ENCODE measurements at places on chromosomes 1 and 21. TPM values are rescaled to one million over a fixed set of nuclear protein-coding genes. Genes with fewer than 3 reads are reported as not detected.

DNA sequence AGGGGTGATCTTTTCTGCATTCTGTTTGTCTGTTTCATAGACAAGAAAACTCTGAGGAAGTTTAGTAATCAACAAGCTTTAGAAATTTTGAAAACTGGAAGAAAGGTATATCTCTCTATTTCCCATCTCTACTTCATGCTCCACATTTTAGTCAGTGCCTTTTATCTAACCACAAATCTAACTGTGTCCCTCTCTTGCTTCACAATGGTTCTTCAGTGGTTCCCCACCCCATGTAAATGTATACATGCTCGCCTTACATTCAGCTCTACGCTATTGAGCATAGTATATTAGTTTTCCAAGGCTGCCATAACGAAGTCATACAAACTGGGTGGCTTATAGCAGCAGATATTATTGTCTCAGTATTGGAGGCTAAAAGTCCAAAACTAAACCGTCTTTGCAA lies 14.4 kb upstream of the SAMSN1 start:
- DNase-seq = no peak

GRCh38 chr1:100506217-100506616 lies 31.7 kb upstream of the GPR88 start:
- DNase-seq = peak; percentile 16

GRCh38 chr1:14366091-14367018 lies 232.1 kb upstream of the KAZN start:
- peak; percentile 44 for DNase-seq

- DNase-seq = no peak
Measured at GRCh38 chr1:94617957-94618739, 76.6 kb upstream of the F3 start.

OR2T33 gene
- total RNA-seq = not detected

PCBP3 gene
- total RNA-seq = 1.5 TPM

DNA sequence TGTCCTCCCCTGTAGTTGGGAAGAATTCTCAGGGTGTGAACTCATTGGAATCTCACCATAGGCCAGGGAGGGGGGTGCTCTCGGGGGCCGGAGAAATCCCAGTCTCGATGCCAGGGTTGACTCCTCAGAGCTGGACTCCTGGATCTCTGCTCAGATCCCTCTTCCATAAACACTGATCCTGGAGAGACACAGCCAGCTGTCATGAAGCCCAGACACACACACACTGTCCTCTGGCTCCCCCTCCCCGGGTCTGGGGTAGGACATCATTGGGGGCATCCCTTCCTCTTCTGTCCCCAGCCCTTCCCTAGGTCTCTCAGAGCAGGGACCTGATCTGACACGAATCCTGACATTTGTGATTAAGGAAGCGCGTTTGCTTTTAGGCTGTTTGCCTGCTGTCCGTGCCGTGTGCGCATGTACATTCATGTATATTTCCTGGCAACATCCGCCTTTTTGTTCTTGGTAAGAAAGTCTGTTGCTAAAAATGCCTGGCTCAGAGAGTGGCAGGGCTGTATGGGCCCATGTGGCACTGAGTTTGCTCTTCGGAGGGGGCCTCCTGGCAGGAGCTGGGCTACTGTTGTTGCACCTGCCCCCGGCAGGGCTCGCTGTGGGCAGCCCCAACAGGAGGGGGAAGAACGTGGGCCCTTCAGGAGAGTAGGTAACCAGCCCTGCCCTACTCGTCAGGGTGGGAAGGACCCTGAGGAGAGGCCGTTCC lies 45.4 kb upstream of the SELENON start:
- no peak for DNase-seq

DNA sequence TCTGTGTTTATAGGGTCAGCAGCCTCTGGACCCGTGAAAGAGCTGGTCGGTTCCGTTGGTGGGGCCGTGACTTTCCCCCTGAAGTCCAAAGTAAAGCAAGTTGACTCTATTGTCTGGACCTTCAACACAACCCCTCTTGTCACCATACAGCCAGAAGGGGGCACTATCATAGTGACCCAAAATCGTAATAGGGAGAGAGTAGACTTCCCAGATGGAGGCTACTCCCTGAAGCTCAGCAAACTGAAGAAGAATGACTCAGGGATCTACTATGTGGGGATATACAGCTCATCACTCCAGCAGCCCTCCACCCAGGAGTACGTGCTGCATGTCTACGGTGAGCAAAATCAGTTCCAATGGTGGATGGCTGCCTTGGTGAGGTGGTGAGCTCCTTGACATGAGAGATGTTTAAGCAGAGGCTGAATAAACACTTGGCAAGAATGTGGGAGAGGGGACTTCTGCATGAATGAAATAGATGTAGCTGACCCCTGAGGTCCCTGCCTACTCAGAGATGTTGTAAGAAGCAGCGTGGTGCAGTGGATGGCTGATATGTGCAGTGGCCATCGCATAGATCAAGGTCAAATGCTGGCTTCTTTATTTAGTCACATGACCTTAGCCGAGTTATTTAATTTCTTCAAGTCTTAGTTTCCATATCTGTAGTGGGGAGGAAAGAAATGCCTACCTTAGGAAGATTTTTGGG lies 9.3 kb downstream of the SLAMF7 start:
- DNase-seq = no peak

DNA sequence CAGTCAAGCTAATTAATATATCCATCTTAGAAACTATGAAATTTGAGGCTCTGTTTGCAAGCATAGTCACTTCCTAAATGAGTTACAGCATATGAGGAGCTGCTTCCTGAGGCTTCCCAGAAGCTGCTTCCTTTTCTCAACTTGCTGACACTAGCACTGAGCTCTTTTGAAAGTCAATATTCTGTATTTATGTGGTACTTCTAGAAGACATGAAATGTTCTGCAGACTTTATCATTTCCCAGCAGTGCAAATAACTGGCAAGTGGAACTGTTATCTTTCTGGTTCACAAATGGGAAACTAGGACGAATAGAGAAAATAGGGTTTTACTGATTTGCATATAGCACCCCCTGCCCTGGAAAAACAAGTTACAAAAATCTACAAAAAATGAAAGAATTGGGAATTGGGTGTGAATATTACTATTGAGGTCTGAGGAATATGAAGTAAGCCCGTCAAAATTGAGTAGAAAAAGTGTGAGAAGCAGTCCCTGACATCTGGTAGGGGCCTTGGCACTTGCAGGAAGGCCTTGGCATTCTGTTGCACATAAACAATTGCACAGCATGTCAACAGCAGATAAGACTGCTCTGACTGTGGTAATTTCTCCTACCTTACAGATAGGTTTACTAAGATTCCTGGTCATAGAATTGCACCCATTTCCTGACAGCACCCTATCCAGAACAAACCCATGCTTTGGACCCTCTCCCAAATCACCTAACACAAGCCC lies 7.1 kb downstream of the GIPC2 start:
- DNase-seq = no peak

- DNase-seq = no peak
Measured at GRCh38 chr1:61181067-61182038, 99.0 kb downstream of the NFIA start.

GRCh38 chr1:211340622-211341507 lies 14.2 kb downstream of the TRAF5 start:
- DNase-seq = no peak

GRCh38 chr1:119084798-119085197 lies 55.7 kb downstream of the WARS2 start:
- DNase-seq = no peak

- DNase-seq = no peak
Measured at GRCh38 chr1:216765346-216766300, 42.4 kb upstream of the ESRRG start.

ALPL gene
- 14.9 TPM for total RNA-seq

RAP1GAP gene
- not detected for total RNA-seq

GRCh38 chr1:12143631-12144155 lies 23.1 kb upstream of the TNFRSF1B start:
- peak; percentile 87 for DNase-seq
